NCI-H2171 treated with DMSO at 0.1 percent for 48 hours (cell line): ENCODE measurements at places on chromosomes 16 and 17.
A peak's percentile ranks its signal among the peaks of the same experiment; 100 is the strongest.

DNA sequence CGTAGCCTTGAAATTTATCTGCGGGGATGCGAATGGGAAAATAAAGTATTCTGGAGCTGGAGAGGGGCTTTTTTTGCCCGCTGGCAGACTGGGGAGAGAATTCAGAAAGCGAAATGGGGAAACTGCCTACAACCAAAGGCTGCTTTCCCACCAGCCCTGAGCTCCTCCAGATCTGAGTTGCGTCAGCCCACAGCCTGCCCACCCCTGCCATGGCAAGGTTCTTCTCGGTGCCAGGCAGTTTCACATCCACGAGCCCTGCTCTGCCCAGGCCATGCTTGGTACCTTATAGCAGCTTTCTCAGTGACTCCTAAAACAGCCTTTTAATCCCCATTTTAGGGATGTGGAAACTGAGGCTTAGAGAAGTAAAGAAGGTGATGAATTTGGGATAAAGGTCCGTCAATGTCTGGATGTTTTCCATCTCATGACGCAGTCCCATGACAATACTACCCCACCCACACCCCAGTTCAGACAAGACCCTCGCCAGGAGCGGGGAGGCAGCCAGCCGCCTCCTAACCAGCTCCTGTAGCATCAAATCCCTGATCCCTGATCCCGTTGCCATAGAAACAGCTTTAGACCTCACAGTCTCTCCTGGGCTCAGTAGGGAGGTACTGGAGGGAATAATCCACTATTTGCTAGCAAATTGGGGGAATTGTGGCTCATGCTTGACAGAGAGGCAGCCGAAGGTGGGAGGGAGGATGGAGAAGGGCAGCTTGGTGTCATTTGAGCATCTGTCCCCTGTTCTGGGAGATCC, 113.5 kb downstream of the MGAT5B start:
- no peak for DNase-seq

GRCh38 chr16:14125000-14125681, 54.0 kb downstream of the MRTFB start:
- DNase-seq = no peak

- no peak for DNase-seq
Measured at GRCh38 chr16:22370038-22370820, 4.2 kb downstream of the CDR2 start.

GRCh38 chr16:87278191-87279093, 38.8 kb downstream of the C16orf95 start:
- DNase-seq = peak; percentile 51

DNA sequence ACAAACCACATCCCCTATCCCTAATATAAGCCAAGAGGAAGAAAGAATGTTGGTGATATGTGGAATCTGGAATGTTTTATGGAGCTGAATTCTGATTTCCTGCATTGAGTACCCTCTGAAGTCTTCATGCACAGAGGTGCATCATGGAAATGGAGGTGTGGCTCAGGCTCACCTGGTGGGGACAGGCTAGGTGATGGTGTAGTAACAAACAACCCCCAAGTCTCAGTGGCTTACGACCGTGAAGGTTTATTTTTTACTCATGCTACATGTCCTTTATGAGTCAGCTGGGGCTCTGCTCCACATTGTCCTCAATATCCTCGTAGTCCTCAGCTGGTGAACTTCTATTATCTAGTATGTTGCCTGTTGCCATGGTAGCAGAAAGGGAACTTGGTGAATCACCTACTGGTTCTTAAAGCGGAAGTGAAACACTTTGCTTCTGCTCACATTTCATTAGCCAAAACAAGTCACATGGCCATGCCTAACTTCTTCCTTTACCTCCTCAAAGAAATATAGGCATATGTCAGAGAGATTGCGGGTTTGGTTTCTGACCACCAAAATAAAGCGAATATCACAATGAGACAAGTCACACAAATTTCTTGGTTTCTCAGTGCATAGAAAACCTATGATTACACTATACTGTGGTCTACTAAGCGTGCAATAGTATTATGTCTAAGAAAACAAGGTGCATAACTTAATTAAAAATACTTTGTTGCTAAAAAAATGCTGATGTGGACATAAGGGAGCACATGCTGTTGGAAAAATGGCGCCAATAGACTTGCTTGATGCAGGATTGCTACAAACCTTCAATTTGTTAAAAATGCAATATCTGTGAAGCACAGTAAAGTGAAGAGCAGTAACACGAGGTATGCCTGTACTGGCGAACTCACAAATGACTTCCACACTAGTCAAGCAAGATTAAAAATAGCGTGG, at the start of gene PMFBP1:
Gene PMFBP1 (minus strand): TSS at position 51 of the 930 bp plus-strand sequence. CDS start 947 bp downstream, outside the sequence.
- peak; percentile 56 for DNase-seq

- peak; percentile 67 for DNase-seq
Measured at GRCh38 chr17:57784226-57784895, 39.3 kb upstream of the CCDC182 start.

DNA sequence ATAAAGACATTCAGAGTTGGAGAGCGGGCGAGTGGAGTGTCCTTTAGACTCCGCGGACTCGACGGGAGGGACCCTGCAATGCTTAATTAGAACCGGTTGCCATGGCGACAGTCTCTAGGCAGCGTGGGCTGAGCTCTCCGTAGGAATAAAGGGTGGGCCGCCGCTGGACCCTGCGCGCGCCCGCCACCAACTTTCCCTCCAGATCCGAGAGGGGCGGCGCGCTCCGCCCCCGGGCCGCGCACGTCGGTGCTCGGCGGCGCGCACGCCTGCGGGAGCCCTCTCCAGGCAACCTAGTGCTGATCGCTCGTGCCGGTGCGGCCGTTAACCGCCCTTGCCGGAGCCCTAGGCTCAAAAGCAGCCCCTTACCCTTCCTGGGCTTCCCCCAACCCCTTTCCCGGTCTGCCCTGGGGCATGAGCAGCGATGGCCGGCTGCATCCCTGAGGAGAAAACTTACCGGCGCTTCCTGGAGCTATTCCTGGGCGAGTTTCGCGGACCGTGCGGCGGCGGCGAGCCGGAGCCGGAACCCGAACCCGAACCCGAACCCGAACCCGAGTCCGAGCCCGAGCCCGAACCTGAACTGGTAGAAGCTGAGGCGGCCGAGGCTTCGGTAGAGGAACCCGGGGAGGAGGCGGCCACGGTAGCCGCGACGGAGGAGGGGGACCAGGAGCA, at the start of gene PPM1E:
Gene PPM1E (plus strand): TSS at position 278 of the 669 bp plus-strand sequence.
- DNase-seq = peak; percentile 92

DNA sequence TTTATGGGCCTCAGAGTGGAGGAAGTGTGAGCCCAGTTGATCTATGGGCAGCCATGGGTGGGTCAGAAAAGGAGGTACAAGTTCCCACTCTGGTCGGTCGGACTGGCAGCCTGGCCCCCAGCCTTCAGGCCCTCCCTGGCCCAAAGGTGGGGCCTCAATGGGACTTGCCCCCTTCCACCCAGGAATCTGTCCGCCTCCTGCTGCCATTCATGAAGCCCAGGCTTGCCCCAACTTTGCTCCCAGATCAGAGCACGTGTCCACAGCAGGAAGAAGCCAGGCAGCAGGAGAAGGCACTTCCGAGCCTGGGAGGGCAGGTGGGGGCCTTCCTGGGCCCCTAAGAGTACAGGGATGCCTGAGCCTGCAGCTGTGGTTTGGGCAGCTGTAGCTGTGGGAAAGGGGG, 3.0 kb upstream of the CMTM3 start:
- DNase-seq = no peak

GRCh38 chr17:51012538-51012937, 108.1 kb downstream of the SPAG9 start:
- no peak for DNase-seq

DNA sequence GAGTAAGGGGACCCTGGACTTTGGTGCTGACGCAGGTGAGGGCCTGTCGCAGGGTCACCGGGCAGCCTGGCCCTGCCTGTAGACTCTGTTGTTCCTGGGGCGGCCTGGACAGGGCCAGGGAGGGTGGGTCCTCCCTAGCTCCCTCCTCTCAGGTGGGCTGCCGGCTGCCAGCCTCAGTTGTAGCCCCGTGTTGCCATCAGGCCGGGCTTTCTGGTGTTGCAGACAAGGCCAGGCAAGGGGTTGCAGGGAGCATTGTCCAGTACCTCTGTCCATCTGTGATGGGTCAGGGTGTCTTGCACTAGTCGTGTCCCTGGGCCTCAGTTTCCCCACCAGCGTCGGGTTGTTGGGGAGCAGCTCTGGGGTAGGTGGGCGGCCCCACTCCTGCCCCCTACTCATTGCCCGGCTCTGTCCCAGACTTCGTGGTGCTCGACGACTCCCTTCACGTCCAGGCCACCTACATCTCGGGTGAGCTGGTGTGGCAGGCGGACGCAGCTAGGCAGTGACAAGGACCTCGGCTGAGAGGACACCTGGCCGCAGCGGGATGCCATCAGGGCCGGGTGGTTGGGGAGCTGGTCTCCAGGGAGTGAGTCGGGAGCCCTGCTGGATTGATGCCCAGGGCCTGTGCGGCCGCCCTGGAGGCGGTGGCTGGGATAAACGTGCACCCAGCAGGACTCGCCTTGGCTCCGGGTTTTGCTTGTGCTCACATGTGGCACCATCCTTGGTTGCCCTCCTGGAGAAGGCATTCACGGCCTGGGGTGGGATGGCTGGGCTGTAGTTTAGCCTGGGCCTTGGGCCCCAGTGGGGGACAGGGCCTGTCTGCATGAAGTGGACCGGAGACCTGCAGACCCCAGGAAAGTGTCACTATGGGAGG, 1.9 kb downstream of the CEMP1 start:
- DNase-seq = no peak

DNA sequence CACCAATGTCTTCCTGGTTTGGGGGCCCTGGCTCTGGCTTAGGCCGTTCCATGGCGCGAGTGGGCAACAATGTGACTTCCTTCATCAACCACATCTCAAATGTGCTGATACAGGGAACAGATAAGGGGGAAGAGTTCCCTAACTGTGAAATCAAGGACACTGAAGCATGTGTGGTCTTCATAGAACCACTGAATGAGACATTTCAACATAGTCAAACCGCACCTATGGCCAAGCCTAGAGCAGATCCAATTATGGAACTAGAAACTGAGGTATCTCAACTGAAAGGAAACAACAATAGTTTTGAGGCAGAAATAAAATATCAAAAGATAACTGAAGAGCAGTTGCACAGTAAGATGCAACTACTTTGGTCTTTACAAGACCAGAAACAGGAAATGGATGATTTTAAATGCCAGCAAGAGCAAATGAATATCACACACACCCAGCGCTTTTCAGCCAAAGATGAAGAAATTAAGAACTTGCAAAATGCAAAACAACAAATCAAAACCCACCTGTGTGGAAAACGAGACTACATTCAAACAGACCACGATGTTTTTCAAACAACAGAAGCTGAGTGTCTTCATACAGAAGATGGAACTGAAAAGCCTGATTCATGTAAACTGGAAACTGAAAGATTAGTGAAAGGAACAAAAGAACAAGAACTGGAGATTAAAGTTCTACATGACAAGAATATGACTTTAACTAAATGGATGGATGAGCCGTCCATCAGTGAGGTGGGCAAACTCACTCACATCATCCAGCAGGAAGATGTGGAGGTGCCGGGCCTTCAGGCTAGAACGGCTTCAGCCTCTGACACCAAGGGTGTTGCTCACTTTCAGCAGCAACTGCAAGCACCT, 18.1 kb upstream of the LCMT1 start:
- no peak for DNase-seq

DNA sequence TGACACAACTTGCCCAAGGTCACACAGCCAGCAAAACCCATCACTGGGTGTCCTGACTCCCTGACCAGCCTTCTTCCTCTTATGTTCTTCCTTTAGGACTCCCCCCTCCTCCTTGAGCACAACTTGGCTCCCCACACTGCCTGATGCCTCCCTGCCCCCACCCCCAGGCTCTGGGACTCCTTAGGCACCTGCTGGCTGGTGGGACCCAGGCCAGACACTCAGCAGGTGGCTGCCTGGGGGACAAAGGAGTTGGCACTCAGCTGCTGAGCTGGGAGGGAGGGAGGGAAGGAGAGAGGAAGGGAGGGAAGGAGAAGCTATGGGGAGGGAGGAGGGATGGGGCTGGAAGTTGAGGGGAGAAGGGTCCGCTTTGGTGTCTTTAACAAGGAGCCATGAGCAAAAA, 8.0 kb downstream of the SEZ6 start:
- DNase-seq = peak; percentile 64

GRCh38 chr17:51666971-51667705, 406.8 kb downstream of the UTP18 start:
- no peak for DNase-seq

DNA sequence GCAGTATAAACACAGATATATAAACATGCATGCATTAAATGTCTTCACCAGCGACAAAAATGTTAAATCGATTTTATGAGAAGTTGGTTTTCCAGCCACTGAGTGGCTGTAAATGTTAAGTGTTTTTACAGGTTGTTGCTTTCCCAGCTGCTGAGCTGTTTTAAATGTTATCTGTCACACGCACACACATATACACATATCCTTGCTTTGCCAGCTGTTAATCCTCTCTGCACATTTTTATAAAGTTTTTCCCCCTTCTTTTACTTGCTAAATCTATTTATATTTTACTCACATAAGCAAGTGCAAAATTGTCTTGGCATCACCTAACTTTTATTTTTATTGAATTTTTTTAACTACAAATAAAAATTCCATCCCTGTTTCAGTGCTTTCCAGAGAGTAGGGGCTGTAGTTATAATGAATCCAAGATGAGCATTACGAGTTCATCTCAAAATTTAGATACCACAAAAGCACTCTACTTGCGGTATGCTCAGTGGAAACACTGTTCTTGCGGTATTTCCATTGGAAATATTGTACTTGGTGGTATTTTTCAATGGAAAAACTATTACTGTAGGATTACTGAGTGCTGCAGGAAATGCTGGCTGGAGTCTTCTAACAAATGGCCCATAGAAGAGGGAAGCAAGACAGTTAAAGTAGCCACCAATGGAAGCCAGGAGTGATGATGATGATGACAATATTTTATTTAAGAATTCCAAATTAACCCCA, 124.9 kb upstream of the KCNJ16 start:
- DNase-seq = no peak

DNA sequence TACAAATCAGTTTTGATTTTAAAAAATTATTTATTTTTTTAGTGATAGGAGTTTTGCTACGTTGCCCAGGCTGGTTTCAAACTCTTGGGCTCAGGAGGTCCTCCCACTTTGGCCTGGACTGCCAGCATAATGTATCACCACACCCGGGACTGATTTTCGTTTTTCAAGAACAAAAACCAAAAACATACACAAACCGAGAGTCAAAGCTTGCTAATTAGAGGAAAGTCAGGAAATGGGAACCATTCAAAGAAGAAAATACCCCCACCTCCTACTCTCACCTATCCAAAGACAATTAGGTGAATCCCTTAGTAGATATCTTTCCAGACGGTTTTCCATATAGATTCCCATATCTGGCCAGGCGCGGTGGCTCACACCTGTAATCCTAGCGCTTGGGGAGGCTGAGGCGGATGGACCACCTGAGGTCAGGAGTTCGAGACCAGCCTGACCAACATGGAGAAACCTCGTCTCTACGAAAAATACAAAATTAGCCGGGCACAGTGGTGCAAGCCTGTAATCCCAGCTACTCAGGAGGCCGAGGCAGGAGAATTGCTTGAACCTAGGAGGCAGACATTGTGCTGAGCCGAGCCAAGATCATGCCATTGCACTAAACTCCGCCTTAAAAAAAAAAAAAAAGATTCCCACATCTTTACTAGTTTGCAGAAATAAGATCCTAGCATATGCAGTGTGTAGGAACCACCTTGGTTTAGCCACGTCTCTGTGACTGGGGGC, 883 bp upstream of the SPN start:
- DNase-seq = no peak
